Right atrium auricular region (tissue), 2 donors: ENCODE measurements at places on chromosomes 11 and 22.

GRCh38 chr11:61120099-61120705 lies 17.9 kb downstream of the CD5 start:
- DNase-seq = no peak

- no peak for DNase-seq
Observed at GRCh38 chr11:8961401-8961800, 2.8 kb downstream of the TMEM9B start.

DNA sequence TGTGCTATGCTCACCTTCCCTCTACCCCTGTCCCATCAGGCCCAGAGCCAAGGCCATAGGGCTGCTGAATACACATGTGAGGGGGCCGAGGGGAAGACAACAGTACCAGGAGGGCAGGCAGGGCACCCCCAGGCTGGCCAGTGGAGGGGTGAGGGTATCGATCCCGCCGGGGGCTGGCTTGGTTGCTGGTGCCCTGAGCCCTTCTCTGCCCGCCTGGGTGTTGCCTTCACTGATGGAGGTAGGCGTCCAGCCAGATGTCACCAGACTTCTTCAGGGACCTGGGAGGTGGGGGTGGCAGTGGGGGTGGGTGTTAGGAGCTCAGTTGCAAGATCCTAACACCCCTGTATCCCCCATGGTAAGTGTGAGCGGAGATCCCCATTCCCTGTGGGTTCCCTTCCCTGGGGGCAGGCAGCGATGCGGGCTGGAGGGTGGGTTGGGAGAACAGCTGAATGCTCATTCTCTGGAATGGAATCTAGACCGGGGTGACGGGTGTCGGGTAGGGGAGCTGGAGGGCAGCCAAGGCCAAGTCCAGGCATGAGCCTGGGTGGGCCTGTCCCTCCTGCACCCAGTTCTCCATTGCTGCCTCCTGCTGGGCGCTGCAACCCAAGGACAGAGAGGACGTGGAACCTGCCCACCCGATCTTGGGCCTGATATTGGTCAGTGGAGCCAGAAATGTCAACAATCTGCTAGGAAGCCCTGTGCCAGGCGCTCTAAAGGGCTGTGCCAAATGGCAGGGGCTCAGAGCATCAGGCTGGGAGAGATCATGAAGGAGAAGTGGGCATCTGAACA lies 17.6 kb downstream of the FADS3 start:
- no peak for DNase-seq

DNA sequence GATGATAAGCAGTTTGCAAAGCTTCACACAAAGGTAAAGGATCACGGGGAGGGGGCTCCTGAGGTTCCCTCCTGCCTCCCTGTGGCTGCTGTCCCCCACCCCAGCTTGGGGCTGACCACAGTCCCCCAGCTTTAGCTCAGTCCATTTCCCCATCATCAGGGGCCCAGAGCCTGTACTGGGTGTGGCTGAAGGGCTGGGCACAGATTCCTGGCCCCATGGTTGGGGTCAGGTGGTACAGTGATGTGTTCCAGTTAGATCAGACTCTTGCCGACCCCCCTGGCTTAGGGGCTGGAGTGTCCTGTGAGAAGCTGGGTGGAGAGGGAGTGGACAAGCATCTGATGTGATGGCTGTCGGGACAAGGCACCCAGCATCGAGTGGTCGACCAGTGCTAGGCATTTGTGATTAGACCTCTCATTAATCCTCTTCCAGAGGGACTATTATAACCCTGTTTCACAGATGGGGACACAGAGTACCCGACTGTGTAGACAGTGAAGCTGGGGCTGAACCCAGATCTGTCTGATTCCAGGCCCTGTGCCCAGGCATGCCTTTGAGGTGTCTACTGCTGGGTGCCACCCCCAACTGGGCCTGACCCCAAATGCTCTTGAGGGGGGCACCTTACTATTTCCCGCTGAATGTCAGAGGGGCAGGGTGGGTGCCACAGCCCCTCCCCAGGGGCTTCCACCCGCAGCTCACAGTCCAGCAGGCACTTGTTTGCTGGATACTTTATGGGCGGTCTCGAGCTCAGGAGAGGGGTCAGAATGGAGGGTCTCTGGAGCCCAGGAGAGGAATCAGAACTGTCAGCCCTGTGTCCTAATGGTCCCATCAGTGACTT lies 4.3 kb downstream of the SHANK3 start:
- DNase-seq = peak; percentile 47

GRCh38 chr11:68659158-68659921 lies 25.0 kb upstream of the GAL start:
- peak; percentile 76 for DNase-seq

DNA sequence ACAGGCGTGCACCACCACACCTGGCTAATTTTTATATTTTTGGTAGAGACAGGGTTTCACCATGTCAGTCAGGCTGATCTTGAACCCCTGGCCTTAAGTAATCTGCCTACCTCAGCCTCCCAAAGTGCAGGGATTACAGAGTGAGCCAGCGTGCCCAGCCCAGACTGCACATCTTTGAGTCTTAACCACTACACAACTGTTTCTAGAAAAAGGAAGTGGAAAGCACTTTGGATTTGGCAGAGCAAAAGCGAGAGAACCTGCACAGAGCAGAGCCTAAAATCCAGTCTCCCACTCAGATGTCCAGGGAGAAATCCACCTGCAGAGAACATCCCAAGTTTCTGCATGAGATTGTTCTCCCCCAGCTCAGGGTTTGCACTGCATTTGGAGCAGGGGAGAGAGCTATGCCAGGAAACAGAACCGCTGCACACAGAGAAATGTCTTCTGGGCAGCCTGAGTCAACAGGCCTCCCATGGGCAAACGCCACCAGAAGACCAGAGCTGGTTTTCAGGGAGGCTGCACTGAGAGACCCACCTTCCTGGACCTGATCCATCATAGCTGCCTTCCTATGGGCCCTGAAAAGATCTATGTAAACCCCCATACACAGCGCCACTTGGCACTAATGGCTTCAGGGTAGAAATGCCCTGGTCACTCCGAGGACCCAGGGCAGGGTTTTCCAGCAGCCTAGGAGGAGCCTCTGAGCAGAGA lies 54.0 kb downstream of the RPUSD4 start:
- no peak for DNase-seq

DNA sequence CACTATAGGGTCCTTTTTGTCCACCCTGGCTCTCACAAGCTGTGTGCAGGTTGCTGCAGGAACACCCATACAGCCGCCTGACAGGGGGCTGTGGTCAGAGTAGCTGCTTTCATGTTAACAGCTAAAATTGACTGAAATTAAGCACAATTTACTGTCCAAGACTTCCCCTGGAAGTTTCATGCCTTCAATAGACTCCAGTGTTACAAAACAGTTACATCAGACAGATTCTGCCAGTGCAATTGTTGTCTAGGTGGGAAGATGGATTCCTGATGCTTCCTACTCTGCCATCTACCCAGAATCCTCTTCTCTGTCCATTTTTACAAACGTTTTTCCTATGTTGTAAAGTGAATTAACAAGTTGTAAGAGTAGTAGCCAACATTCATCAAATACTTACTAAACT lies 5.3 kb upstream of the TSKU start:
- DNase-seq = no peak

DNA sequence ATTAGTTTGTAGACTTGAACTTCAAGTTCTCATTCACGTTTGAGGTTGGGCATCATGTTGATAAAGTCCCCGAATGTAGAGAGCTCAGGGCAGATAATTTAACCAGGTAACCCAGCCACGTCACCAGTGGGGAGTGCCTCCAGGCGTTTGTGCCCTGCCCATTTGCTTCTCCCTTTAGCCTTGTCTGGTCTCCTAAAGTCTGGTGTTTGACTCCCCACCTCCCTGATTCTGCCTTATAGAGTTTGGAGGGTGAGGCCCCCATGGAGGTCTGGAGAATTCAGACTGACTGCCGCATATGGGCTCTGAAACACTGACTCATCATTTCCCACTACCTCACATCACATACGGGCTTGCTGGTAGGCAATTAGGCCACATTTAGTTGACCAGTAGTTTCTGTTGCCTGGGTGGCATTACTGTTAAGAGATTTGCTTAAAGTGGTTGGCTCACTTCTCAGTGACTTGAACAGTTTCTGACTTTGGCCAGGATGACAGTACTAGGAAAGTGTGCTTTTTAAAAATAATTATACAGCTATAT lies 99.3 kb upstream of the GAL start:
- no peak for DNase-seq

GRCh38 chr11:929405-929804 lies 3.7 kb downstream of the AP2A2 start:
- no peak for DNase-seq

GRCh38 chr11:18243783-18244362 lies 4.6 kb downstream of the SAA2 start:
- peak; percentile 64 for DNase-seq

DNA sequence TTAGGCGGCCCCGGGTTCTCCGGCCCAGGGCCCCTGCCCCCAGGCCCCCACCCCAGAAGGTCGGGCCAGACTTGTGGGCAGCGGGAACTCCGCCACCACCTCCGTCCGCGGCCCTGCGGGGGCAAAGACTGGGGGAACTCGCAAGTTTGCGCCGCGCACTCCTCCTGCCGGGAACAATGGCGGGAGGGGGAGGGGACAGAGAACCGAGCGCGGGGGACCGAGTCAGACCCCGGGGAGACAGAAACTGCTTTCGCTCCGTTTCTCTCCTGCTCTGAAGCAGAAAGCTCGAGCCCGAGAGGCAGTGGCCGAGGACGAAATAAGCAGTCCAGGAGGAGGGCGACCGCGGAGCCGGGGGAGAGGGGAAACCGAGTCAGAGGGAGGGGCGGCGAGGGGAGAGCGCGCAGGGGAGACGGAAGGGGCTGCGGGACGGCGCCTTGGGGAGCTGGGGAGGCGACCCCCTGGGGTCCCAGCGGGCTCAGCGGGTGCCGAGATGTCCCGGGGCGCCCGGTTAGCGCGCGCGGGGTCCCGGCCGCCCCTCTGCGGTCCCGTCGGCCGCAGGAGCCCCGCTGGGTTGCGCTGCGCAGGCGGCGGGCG lies 555 bp downstream of the TP53I11 start:
- no peak for DNase-seq

DNA sequence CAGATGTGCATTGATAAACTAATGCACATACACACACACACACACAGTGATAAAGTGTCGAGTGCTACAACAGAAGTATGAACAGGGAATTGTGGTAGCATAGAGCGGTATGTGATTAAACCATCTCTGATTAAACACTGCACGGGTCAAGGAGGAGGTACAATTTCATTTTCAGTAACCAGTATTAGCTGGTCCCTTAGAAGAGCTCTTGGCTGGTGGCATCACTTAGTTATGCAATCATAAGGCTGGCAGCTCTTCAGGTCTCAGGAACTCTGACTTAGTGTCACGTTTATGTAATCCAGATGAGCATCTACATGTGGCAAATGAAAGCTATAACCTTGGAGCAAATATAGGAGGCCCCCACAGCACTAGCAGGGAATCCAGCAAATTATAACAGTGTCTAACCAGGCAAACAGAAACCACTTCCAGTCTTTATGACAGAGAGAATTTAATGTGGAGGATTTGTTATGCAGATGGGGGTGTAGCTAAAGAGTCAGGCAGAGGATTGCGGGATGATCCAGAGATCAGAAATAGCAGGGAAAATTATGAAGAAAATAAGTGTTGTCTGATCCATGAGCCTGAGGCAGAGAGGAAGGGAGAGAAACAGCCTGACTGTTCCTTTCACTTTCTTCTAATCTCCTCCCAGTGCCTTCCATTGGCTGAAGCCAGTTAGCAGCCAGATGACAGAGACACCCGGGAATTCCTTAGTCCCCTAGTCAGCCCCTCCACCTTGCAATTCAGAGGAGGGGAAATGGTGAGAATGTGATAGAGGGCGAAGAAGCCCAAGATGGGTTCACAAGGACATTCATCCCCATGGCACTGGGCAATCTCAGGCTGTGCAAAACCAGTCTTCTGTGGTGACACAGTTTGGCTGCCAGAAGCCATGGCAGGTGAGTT lies 533.1 kb upstream of the TENM4 start:
- DNase-seq = no peak

- no peak for DNase-seq
Observed at GRCh38 chr11:46914363-46914762, 4.0 kb downstream of the LRP4 start.

- no peak for DNase-seq
Observed at GRCh38 chr11:65584106-65584505, 8.3 kb downstream of the EHBP1L1 start.

DNA sequence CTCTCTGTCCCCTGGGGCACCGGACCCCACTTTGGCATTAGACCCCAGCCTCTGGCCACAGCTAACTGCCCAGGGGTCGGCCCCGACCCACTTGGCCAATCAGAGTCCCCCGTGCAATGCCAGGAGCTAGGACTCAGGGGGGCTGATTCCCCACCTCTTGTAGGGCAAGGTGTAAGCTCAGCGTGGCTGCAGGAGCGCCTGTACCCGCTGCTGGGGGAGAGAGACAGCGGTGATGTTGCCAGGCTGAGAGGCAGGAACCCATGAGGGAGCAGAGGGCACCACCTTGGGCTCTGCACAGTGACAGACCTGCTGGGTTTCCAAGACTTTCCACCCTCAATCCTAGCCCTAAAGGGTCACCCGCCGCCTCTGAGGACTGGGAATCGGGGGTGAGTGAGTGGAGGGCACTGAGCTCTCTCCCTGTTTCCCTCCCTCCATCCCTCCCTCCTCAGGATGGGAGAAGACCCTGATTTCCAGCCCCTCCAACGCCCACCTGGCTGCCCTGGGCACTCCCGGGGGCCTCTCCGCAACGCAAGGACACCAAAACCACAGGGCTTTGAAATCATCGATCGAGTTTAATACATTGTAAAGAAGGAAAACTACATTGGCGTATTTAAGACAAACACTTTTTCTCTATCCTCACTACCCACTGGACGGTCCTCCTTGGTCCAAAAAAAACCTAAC lies 128.4 kb downstream of the ARHGAP8 start:
- no peak for DNase-seq

DNA sequence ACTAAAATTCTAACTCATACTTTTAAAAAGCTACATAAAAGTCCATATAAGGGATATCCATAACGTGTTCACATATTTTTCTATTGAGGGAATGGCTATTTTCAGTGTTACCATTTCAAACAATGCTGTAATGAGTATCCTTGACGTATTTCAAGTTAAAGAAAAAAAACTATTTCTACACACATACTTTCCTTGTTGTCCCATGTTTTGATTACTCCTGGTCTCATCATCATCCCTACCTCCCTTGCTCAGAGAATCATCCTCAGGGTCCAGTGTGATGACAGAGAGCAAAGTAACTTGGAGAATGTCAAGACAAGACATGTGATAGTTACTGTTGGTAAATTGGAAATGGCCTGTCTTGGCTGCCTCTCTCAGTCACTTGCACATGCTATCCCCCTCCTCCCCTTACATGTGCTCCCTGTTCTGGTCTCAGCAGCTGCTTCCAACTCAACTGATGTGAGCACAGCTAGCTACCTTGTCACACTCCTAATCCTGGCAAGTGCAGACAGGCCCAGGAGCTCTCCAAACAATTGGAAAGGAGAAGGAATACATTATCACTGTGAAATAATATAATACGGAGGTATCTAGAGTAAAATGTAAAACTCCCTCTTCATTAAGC lies 21.8 kb downstream of the NUMA1 start:
- no peak for DNase-seq

- no peak for DNase-seq
Observed at GRCh38 chr11:12778240-12778905, 104.2 kb downstream of the TEAD1 start.

DNA sequence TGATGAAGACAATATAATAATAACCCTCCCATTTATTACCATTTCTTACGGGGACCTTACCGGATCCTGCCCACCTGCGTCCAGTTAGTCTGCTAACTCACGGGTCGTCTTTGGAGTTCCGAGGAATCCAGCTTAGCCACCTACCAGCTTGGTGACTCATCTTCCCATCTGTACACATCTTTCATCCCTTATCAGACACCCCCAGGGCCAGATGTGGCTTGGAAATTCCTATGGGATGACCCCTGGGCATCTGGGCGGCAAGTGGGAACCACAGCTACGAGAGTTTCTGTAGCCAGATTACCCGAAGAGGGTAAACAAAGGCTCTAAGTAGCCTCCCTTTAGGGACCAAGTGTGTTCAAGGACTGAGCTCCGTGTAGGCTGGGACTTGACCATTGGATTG lies 12.8 kb upstream of the PRR5 start:
- no peak for DNase-seq

GRCh38 chr11:106553304-106553703 lies 465.0 kb downstream of the GUCY1A2 start:
- DNase-seq = no peak
